ENCODE measurements at places on chromosomes 6 and 20.
A peak's percentile ranks its signal among the peaks of the same experiment; 100 is the strongest.

DNA sequence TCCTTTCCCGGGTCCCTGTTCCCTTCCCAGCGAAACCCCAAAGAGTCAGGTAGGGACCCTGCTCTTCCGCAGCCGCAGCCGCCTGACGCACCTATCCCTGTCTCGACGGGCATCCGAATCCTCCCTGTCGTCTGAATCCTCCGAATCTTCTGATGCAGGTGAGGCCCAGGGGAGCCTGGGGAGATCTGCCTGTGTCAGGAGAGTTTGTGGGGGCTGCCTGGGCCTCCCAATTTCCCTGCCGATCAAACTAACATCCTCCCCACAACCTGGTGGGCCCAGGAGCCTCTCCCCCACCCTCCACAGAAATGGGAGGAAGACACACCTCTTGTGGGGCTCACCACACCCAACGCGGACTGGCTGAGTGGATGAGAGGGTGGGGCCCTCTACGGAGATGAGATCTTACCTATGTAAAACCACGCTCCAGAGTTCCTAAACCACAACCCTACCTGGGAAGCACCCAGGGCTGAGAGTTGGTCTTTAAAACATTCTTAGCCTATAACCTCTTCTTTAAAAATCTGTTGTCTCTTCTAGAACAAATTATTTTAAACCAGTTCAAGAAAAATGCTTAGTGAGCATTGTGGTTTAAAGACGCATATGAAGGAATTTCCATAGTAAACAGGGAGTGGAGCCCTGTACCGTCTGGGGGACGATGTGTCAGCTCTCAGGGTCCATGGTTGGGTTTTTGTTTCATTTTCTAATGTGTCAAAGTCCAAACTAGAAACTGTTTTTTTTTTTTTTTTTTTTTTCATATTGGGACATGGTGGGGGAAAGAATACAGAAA lies 1.7 kb downstream of the CDC25B start:
- DNase-seq = peak; percentile 63

DNA sequence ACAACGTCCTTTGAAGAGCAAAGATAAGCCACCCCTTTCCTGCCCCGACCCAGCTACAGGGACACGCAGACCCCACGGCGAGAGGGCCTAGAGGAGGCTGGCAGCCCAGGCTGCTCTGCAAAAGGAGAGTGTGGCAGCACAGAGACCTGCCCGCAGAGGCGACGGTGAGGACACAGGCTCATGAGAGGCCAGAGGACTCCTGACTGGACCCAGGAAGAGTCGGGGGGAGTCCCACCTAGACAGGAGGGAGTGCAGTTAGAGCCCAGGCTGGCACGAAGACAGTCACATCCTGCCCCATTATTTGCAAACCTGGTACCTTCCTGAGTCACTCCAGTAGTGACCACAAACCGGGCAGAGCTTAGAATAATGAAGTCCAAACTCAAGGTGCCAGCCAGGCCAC lies 227.7 kb upstream of the CDH4 start:
- no peak for DNase-seq

GRCh38 chr6:45351667-45352066 lies 23.5 kb downstream of the RUNX2 start:
- no peak for DNase-seq

DNA sequence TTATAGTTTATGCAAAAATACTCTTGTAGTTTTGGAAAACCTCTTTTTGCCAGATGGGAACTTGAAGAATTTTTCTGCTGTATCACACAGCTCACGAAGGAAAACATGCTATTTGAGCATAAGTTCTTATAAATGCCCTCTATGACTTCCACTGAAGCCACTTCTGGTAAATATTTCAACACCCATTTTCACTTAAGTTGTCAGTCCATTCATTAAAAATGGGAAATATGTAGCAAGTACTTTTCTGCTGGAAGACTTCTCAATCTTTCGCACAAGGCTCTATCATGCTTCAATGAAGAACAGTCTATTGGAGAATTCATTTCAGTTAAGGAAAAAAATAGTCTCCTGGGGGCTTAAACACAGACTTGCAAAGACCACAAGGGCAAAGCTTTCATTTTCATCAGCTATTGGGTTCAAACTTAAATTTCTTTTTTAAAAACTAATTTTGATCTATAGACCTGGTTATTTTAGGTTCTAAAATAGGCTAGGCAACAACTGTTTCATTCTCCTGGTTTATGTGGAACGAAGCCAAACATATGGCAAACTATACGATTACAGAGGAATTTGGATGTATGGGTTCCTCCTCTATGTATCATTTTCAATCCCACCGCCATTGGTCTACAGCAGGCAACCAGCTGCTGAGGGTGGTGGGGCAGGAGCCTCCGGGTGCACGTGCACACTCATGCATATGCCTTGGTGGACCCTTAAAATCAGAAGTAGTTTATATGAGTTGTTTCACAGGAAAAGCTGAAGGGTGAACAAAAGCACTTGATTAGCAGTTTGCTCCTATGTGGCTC lies 38.7 kb downstream of the LAMA4 start:
- no peak for DNase-seq

GRCh38 chr6:37783856-37784584 lies 35.5 kb upstream of the ZFAND3 start:
- no peak for DNase-seq

- DNase-seq = no peak
Measured at GRCh38 chr6:110590821-110591351, 114.5 kb upstream of the SLC22A16 start.

- no peak for DNase-seq
Measured at GRCh38 chr6:134324141-134324540, 6.2 kb upstream of the SGK1 start.

DNA sequence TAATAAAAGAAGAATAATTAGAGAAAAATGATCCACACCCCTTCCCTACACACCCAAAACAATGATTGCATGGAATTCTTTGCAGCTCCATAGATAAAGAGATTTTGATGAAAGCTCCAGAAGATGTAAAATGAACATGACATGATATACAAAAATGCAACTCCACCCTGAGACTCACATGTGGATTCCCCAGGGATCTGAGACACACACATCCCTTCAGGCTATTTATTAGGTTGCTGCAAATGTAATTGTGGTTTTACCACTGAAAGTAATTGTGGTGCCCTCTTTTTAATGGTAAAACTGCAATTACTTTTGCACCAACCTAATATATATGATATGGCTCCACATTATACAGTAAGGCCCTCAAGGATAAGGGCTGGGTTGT lies 40.4 kb upstream of the TBC1D7 start:
- DNase-seq = no peak

- no peak for DNase-seq
Measured at GRCh38 chr6:136548582-136549299, 1.5 kb downstream of the MAP7 start.

GRCh38 chr6:45808917-45809316 lies 206.7 kb downstream of the CLIC5 start:
- no peak for DNase-seq

- DNase-seq = no peak
Measured at GRCh38 chr6:124741341-124741740, 220.9 kb upstream of the RNF217 start.

DNA sequence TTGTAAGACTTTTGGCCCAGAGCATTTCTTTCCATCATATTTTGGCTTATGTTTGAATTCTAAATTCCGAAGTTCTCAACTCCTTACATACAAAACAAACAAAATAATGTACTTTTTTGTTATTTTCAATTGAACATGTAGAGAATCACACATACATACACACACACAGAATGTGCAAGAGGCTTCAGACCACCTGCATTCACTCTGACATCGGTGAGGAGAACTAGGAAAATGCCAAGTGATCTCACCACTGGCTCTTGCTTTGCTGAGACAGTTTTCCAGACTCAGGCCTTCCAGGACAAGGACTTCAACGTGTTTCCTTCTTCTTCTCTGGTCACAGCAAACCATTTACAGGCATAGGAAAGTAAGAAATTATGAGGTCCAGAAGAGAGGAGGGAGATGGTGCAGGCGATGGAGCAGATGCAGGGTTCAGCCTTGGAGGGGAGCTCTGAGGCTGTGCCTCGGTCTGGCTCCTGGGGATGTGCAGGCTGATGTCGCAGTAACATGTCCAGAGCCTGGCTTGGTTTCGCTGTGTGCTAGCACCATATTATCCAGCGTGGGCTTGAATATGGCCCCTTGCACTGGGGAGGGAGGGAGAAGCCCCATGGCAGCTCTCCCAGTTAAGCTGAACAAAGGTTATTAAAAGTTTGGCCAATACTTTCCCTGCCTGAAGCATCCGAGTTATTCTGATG lies 93.4 kb downstream of the DACT2 start:
- DNase-seq = no peak

GRCh38 chr6:27049863-27050781 lies 197.4 kb upstream of the PRSS16 start:
- no peak for DNase-seq

DNA sequence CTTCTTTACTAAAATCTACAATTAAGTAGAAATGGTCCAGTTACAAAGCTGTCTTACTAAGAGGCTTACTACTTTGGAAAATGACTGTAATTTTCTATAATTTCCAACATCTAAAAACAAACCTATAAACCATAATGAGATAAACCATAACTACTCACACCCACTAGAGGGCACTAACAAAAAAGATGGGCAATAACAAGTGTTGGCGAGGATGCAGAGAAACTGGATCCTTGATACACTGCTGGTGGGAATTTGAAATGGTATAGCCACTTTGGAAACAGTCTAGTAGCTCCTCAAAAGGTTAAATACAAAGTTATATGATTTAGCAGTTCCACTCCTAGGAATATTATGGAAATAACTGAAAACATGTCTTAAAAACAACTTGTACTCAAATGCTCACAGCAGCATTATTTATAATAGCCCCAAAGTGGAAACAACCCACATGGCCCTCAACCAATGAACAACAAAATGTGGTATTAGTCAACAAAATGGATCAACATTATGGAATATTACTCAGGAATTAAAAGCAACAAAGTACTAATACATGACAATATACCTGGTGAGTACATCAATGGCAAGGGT lies 50.6 kb downstream of the GJA10 start:
- DNase-seq = peak; percentile 44

DNA sequence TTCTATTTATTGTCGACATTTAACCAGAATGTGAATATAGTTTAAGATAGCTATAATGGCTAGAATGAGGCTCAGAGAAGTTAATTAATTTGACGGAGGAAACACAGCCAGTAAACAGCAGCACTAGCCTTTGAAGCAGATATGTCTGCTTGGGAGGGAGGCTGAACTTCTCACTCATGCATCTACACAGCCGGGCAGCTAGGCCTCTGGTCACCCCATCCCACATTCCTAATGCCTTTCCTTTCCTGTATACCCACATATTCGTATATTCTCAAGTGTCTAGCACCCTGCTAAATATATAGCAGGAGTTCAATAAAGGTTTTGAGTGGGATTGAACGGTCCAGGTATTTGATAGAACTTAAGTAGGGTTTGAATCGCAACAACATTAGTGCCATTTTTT lies 230.4 kb upstream of the PDE10A start:
- DNase-seq = no peak

GRCh38 chr6:56902641-56903464 lies 52.1 kb upstream of the BEND6 start:
- DNase-seq = peak; percentile 40

- no peak for DNase-seq
Measured at GRCh38 chr20:63228806-63229205, 6.9 kb upstream of the BIRC7 start.

DNA sequence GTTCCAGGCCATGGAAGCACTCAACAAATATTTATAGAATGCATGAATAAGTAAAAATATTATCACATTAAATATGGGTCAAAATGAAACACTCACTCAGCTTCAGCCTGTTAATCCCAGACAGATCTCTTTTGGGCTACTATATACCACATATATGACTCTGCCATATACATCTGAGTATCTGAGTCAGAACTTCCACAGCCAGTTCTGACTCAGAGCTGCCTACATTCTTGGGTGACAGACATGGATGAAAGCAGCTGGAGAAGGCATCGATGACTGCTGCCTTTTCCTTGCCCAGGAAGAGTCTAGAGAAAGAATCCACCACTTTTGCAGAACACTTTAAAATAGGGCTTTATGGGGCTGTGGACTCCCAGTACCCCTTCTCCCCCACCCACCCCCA lies 11.5 kb upstream of the PDYN start:
- DNase-seq = no peak

DNA sequence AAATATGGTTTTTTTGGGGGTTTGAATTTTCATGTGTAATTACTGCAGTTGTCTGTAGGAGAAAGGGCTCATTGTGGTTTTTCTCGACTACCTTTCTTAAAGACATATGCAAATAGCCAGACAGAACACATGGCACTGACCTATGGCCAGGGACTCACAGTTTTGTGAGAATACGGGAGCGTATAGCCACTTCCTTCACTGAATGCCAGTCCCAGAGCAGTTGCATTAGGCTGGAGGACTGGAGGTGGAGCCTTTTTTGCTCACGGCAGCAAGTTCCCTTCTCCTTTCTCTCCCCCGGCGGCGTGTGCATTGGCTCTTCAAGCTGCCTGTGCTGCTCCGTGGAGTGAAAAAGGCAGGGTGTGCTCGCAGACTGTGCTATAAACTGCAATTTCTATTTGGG lies 114.9 kb downstream of the AKAP7 start:
- DNase-seq = no peak

All from CD4-positive, alpha-beta T cell treated with Interleukin-21 for 1 hour (primary cell).